ENCODE measurements at places on chromosomes 12 and 14.

- DNase-seq: no peak
Observed at GRCh38 chr12:1104088-1104800, 113.2 kb downstream of the ERC1 start.

DNA sequence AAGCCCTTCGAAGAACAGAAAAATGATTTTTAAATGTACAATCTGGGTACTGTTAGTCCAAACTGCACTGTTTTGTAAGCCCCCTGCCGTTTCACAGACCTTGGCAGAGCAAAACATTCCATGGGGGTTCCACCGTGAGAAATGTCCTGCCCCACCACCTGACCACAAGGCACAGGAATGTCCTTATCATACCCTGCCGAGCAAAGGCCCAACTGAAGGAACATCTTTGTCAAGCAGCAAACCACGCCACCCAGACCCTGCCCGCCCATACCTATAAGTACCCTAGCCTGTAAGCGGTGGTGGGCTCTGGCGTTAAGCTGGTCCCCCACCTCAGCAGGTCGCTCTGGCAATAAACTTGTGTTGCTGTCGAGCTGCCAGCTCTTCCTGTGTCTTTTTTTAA, 181.6 kb upstream of the PZP start:
- DNase-seq: no peak

GRCh38 chr12:868722-869121, 80.8 kb downstream of the RAD52 start:
- DNase-seq: no peak

DNA sequence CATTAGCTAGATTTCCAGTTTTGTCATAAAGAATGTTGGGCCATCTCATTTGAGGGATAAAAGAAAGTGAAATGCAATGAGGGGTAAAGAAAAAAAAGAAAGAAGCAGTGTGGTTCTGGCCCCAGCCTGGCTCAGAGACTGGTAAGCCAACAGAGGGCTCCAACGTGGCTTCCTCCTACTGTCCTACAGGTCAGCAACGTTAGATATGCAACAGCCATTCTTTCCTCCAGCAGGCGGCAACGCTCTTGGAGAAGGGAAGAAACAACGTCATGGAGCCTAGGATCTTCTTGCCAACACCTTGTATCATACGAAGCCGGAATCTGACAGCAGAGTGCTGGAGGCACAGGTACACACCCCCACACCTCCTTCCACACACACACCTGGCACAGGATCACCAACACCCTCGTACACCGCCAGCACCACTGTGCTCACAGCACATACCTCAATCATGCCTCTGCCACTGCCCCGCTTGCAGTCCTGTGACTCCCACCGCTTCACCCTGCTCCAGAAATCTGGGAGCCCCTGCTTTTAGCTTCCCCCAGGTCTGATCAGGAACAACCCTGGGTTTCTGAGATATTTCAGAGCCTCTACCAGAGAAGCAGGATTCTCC, 102.8 kb downstream of the RPAP3 start:
- no peak for DNase-seq

GRCh38 chr14:41570415-41571155, 36.1 kb upstream of the LRFN5 start:
- no peak for DNase-seq

DNA sequence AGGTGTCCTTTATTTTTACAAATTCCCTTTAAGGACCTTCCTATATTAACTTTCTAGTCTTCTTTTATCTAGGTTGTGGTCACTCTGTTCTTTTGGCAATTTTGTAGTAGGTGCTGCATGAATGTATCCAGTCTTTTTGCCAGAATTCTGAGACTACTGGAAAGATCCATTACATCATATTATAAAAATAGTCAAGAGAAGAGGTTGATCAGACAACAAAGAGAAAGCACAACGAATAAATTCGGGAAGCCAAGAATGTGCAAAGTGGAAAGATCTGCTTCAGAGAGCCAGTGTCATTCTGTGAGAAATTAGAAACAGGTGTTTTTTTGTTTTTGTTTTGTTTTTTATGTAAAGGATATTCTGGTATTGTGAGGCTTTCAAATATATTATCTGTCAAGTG, 15.8 kb upstream of the SLC16A7 start:
- DNase-seq: no peak

Data from stimulated activated CD4-positive, alpha-beta T cell treated with anti-CD3 and anti-CD28 coated beads, Interleukin-1b, Interleukin-23, amount 100 ng/mL, for 1 hour (primary cell).